ENCODE measurements at places on chromosomes 11 and 22.

GRCh38 chr22:31995046-31995445 lies 48.0 kb upstream of the SLC5A1 start:
- DNase-seq = no peak

GRCh38 chr11:13388741-13389140 lies 74.3 kb downstream of the BTBD10 start:
- DNase-seq = no peak

- DNase-seq = no peak
Observed at GRCh38 chr11:124195189-124195734, 12.1 kb downstream of the OR10D3 start.

DNA sequence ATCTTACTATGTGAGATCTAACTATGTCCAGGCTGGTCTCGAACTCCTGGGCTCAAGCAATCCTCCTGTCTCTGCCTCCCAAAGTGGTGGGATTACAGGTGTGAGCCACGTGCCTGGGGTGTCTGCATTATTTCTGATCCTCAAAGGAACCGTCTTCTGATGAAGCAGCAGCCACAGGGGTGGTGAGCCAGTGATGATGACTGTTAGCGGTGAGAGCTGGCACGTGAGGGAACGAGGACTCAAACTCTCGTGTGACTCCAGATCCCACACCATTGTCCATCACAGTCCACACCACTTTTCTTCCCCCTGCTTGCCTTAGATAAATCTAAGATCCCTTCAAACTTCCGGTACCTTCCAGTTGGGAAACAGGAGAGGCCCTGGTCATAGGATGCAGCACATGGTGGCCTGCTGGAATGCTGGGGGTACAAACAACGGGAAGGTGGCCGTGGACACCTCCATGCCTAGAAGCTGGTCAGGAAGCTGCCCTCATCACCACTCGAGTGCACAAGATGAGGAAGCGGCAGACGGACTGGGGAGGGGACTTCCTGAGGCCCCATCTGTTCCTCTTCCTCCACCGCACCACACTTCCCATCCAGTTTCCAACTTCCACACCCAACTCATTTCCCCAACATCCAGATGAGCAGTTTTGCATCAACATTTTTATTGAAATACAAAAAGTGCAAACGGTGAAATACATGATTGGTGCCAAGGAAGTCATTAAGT lies 23.8 kb downstream of the ARHGAP1 start:
- no peak for DNase-seq

DNA sequence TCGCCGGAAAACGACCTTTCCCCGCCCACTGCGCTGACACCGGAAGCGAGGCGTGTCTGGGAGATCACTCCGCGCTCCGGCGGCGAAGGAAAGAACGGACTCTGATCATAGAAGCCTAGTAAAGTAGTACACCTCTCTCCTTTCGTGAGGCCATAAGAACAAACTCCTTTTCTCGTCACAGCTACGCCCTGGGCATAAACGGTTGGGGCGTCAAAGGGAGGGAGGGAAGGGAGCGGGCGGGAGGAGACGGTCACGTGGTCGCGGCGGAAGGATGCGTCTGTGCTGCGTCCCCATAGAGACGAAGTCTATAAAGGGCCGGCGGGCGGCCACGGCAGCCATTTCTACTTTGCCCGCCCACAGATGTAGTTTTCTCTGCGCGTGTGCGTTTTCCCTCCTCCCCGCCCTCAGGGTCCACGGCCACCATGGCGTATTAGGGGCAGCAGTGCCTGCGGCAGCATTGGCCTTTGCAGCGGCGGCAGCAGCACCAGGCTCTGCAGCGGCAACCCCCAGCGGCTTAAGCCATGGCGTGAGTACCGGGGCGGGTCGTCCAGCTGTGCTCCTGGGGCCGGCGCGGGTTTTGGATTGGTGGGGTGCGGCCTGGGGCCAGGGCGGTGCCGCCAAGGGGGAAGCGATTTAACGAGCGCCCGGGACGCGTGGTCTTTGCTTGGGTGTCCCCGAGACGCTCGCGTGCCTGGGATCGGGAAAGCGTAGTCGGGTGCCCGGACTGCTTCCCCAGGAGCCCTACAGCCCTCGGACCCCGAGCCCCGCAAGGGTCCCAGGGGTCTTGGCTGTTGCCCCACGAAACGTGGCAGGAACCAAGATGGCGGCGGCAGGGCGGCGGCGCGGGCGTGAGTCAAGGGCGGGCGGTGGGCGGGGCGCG lies at the start of gene ATF4:
Gene ATF4, plus strand, starts transcription at position 337 of the 880 bp plus-strand sequence. CDS start 884 bp downstream, outside the sequence.
- no peak for DNase-seq

GRCh38 chr11:114098927-114099326 lies 39.4 kb downstream of the ZBTB16 start:
- no peak for DNase-seq

- no peak for DNase-seq
Observed at GRCh38 chr22:27538666-27539065, 262.9 kb downstream of the MN1 start.

GRCh38 chr11:65794570-65795510 lies 8.0 kb downstream of the OVOL1 start:
- DNase-seq = no peak

GRCh38 chr11:68302256-68302655 lies 10.1 kb upstream of the LRP5 start:
- DNase-seq = no peak

- no peak for DNase-seq
Observed at GRCh38 chr11:75490221-75491181, 35.2 kb downstream of the GDPD5 start.

DNA sequence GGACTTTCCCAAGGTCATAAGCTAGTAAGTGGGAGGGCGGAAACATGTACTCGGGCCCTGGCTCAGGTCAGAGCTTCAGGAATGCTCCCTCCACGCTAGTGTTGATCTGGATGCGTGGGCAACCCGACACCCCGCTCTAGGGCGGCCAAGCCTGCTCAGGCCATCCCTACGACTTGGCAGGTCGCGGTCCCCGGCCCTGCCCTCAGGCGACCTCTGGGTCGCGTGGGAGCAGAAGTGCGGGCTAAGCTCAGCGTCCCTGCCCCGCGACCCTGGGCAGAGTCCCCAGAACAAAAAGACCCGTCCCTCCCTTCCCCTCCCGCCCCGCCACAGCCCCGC lies 781 bp upstream of the TEF start:
- no peak for DNase-seq

- DNase-seq = no peak
Observed at GRCh38 chr11:20634044-20634443, 34.6 kb downstream of the SLC6A5 start.

GRCh38 chr11:61869708-61870451 lies 21.5 kb downstream of the FADS3 start:
- no peak for DNase-seq

DNA sequence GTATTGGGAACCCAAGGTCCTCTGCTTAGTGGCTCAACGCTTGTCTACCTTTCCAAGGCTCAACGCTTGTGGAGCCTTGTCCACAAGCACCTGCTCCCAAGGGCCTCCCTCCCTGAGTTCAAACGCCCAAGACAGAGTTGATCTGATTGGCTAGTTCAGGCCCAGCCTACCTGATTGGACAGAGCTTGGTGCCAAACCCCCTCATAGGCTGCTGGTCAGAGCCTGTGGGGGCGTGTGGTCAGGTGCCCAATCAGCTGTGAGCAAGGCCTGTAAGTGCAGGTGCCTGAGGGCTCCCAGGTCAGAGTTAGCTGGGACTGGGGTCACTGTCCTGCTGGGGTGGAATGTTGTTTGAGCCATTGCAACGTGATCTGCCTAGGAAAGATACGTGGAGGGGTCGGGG lies 16.9 kb upstream of the TMPRSS6 start:
- no peak for DNase-seq

GRCh38 chr22:25183949-25184619 lies 15.6 kb upstream of the CRYBB3 start:
- DNase-seq = no peak

DNA sequence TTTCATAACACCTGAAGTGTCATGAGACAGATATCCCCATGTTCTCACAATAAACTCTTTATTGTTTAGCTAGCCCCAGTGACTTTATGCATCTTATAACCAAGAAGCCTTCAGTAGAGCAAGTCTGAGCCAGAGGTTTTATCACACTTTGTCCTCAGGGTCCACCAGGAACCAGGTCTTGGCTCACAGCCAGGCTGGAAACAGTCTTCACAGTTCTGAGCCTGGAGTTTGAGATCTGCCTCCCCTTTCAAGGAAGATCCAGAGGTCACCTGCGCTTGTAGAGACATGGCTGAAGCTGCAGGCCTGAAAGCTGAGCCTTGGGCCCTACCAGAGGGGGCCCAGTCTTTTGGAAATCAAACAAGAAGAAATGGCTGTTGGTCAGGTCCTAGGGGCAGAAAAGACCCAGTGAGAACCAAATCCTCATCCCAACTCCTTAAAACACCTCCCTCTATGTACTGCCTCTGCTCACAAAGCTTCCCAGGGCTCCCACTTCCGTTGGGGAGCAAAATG lies 3.5 kb downstream of the RRP8 start:
- no peak for DNase-seq

GRCh38 chr22:42939451-42939881 lies 75.5 kb downstream of the PACSIN2 start:
- DNase-seq = no peak

- DNase-seq = no peak
Observed at GRCh38 chr11:131397675-131398074, 27.3 kb downstream of the NTM start.

GRCh38 chr11:21612326-21612725 lies 580.6 kb upstream of the ANO5 start:
- no peak for DNase-seq

DNA sequence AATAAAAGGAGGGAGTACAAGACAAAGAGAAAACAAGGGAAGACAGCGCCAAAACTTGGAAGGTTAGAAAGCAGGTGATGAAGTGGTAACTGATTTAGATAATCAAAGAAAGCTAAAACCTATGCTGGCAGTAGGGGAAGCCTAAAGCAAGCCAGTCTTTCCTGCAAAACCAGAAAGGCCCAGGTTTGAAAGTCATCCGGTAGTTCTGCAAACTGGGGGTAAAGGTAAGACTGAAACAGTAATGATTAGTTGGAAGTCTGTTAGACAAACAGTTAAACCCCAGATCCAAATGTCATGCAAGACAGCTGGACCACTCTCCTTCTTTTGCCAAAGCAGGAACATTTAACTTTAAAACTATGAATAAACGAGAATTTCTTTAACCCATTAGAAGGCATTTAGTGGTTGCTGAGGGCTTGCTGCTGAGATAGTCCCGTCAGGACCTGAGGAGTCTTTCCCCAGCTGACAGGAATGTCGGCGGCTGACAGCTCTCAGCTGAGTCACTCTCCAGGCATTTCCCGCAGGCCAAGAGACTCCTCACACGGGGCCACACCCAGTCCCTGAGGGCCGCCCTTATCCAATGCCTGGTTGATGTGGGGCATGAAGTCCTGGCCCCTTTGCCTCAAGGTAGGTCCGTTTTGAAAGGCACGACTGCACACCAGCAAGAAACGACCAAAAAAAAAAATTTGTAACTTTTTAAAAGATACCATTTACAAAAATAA lies 36.3 kb upstream of the CFAP300 start:
- DNase-seq = no peak

GRCh38 chr11:116911976-116912734 lies 74.7 kb upstream of the APOA1 start:
- no peak for DNase-seq

DNA sequence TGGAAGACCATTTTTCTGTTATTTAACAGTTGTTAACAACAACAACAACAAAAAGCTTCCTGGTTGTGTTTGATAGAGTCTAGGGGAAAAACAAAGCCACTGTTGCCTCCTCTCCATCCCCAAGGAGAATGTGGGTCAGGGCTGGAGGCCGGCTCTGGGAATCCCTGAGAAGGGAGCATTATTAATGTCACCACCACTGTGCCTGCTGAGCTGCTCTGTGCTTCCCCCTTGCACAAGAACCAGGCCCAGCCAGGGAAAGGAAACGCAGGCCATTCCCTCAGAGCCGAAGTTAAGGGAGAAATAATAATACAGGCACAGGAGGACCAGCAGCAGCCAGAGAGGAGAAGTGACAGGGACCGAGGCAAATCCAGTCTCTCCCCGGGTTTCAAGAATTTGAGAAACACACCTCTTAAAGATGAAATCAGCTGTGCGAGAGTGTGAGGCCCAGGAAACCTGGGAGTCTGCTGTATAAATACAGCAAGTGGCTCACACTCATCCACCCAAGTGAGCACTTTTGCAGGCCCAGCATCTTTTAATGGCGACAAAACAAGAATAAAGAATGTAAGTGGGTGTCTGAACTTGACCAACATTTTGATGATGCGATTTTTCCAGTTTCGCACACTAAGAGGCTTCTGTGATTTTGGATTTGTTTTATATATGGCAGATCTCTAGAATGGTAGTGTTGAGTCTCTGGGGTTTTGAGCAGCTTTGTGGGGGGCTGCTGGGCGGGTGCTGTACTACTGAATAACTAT lies 539.2 kb downstream of the NTM start:
- DNase-seq = no peak

GRCh38 chr22:20777420-20778177 lies 3.7 kb downstream of the SERPIND1 start:
- no peak for DNase-seq

- DNase-seq = no peak
Observed at GRCh38 chr11:69889400-69890318, 70.4 kb upstream of the FGF3 start.

DNA sequence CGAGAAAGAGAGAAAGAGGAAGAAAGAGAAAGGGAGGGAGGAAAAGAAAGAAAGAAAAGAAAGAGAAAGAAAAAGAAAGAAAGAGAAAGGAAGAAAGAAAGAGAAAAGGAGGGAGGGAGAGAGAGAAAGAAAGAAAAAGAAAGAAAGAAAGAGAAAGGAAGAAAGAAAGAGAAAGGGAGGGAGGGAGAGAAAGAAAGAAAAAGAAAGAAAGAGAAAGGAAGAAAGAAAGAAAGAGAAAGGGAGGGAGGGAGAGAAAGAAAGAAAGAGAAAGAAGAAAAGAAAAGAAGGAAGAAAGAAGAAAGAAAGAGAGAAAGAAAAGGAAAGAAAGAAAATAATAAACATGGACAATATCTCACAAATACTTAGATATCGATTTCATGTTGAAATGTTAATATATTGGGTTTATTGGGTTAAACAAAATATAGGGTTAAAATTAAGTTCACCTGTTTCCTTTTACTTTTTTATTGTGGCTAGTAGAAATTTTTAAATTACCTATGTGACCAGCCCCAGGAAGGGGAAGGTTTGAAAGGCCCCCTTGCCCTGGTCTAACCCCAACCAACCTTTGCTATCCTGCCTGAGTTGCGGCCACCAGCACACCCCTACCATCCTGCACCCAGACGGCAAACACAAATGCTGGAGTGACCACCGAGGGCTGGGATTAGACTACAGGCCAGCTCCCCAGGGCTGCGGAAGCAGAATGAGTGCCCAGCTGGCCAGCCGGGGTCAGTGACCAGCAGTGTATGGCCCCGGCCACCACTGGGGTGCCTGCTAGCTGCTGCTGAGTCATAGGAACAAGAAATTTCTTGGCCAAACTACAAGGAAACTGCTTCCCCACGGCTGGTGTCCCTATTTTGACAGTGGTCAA lies 81.0 kb upstream of the FGF3 start:
- no peak for DNase-seq

GRCh38 chr22:26213826-26214225 lies 44.6 kb downstream of the SEZ6L start:
- DNase-seq = no peak

GRCh38 chr11:119828006-119828405 lies 99.0 kb upstream of the NECTIN1 start:
- no peak for DNase-seq

- no peak for DNase-seq
Observed at GRCh38 chr22:37762389-37762836, 45.3 kb upstream of the GCAT start.

Data from D721Med (cell line).